Activated T-cell treated with anti-CD3 and anti-CD28 coated beads for 1 hour (primary cell): ENCODE measurements at places on chromosomes 7 and 10.

DNA sequence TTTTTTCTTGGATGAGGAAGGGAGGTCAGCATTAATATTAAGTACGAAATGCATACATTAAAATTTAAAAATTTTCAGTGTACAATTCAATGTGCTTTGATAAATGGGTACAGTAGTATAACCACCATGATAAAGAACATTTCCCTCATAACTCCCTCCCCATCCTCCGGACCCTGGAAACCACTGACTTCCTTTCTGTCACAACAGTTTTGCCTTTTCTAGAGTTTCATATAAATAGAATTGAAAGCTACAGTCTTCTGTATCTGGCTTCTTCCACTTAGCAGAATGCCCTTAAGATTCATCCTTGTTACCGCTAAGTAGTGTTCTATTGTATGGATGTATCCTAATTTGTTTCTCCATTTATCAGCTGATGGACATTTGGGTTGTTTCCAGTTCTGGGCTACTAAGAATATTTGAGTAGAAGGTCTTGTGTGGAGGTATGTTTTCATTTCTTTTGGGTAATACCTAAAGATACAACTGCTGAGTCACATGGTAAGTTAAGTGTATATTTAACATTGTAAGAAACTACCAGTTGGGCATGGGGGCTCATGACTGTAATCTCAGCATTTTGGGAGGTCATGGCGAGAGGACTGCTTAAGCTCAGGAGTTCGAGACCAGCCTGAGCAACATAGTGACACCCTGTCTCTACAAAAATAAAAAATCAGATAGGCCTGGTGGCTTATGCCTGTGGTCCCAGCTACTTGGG is 30.8 kb downstream of the ABI1 start:
- DNase-seq: no peak

GRCh38 chr7:26199301-26200037 is 1.1 kb downstream of the HNRNPA2B1 start:
- DNase-seq: peak; percentile 63

DNA sequence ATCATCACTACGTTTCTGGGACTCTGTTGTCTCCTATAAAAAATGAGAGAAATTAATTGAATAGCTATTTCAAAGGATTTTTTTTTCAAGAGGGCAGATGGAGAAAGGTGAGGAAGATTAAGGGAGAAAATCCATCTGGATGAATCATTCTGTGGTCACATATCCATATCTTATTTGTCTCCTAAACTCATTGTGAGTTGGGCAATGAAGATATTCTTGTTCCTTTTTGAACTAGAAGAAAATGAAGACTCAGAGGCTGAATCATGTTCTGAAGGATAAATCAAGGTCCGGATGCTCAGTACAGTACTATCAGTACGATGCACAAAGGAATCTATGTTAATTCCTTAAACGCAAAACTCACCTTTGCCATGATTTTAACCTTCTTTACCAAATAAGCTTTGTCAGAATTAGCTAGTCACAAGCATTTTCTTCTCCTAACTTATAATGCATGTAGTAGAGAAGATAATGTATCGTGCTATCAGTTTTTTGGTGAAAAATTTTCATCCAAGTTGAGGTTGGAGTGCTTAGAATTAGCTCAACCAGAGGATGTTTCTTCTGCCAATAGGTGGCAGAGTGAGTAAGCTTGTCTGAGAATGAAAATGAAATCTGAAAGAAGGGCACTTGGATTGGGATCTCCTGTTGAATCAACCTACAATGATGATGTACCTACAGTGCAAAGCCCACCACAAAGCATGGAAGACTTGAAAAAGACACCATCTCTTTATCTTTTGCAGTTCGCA is 446.9 kb downstream of the KIF20B start:
- no peak for DNase-seq

GRCh38 chr7:23287612-23288011 is 11.5 kb upstream of the MALSU1 start:
- no peak for DNase-seq

DNA sequence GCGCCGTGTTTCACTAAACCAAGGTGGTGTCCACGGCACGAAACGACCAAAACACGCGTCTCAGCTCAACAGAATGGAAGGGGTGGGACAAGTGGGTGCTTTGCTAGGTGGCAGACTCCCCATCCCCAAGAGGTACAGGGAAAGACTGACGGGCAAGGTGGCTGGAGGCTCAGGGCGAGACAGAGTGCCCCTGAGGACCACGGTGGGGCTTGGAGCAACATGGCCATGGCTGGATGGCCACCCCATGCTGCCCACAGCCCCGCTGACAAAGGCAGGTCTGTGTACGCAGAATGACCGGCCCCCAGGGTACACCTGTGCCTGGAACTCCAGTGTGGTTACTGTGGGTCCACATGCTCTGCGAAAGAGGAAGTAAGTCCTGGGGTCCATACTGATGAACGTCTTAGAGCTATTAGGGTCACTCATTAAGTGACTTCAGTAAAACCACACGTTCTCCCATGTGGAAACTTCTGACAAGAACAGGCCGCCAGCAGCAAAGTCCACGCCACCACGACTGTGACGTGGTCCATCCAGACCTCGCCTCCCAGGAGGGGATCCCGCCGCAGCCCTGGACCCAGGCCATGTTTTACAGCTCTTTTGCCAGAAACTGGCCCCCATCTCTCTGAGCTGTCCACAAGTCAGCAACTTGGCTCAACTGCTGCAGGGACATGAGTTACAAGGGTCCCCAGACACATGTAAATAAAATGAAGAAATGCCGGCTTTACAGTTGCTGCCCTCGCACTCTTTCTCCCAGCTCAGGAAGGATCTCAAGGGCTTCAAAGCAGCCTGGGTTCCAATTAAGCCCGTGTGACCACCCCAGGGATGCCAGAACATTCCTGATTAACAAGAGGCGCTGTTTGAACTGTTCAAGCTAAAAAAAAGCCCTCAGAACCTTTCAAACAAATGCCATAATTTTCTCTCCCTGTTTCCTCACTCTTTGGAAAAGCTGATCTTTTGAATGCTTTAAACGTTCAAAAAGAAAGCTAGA is 66.8 kb downstream of the MAD1L1 start:
- DNase-seq: no peak

GRCh38 chr10:49465736-49466135 is 69.8 kb upstream of the DRGX start:
- no peak for DNase-seq

DNA sequence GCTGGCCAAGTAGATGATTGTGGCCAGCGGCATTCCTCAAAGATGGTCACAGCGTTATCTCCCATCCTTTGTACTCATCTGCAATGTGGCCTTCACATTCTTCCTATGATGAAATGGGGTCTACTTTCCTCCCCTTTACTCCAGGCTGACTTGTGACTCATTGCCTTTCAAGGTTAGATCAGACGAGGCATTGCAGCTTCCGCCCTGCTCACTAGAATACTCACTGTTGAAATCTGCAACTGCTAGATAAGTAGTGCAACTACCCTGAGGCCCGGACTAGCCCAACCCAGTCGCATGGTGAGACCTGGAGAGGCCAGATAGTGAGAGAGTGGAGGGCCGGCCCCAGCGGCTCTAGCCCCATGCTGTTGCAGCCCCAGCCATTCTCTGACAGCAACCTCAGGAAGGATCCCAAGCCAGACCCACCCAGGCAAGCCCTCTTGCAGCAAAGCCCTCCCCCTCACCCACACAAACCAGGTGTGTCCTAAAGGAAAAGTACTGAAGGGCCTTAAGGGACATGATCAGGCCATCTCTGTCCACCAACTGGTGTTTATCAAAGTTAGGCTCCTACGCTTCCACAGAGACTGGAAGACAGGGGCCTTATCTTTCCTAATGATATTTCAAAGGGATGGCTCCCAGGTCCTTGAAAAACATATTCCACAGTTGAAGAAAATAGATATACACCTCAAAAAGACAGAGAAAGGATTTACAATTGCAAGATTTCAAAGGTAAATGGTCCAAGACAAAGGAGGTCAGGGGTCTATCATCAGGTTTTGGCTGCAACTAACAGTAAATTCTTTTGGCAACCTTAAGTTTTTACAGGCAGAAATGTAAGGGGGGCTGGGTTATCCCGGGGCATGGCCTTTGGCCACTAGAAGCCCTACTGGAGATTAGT is 107.2 kb upstream of the TRIM24 start:
- no peak for DNase-seq

DNA sequence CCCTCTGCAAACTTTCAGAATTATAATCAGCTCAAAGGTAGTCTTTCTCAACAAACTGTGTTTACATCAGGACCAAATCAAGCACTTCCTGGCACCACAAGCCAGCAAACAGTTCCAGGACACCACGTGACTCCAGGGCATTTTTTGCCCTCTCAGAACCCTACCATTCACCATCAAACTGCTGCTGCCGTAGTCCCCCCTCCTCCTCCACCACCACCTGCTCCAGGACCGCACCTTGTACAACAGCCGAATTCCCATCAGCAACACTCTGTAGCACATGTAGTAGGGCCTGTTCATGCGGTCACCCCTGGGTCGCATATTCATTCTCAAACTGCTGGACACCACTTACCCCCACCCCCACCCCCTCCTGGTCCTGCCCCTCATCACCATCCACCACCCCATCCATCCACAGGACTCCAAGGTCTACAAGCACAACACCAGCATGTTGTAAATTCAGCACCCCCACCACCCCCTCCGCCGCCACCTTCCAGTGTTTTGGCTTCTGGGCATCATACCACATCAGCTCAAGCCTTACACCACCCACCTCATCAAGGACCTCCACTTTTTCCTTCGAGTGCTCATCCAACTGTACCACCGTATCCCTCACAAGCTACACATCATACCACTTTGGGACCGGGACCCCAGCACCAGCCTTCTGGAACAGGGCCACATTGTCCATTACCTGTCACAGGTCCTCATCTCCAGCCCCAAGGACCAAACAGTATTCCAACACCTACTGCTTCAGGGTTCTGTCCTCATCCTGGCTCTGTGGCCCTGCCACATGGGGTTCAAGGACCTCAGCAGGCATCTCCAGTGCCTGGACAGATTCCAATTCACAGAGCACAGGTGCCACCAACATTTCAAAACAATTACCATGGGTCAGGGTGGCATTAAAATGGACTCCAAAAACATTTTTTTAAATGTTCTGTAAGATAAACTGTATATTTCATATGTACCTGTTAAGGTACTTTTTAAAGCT is 98.7 kb downstream of the KMT2E start:
- no peak for DNase-seq

DNA sequence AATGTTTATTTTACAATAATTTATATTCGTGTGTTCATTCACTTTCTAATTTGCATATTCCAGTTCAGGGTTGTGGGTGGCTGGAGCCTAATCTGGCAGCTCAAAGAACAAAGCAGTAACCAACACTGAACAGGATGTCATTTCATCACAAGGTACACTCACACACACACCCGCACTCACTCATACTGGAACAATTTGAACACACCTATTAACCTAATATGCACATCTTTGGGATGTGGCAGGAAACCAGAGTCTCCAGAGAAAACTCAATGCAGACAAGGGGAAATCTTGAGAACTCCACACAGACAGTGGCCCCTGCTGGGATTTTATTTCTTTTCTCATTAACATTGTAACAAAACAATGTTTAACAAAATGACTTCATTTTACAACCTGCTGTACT is 97.4 kb downstream of the TWIST1 start:
- no peak for DNase-seq

GRCh38 chr7:27062946-27063345 is 32.9 kb downstream of the HOXA1 start:
- DNase-seq: no peak

GRCh38 chr7:105853931-105854419 is 22.4 kb downstream of the ATXN7L1 start:
- DNase-seq: no peak

- no peak for DNase-seq
These were observed 702 bp downstream of the TMEM130 start for GRCh38 chr7:98869027-98869596.

GRCh38 chr10:7480742-7481367 is 70.0 kb upstream of the SFMBT2 start:
- DNase-seq: no peak

DNA sequence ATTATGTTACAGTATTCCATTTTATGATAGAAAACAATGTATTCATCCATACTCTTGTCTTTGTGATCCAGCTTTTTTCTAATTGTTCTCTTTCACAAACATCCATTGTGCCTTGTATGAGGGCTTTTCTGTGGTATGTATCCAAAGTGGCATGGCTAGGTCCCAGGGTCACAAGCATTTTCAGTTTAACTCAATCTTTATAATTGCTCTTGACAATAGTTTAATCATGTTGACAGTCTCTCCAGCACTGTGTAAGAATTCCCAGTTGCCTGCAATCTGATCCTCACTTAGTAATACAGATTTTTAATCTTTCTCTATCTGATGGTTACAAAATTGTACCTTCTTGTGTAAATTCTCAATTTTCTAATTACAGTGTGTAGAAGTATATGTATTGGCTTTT is 533.4 kb downstream of the NEBL start:
- DNase-seq: no peak

DNA sequence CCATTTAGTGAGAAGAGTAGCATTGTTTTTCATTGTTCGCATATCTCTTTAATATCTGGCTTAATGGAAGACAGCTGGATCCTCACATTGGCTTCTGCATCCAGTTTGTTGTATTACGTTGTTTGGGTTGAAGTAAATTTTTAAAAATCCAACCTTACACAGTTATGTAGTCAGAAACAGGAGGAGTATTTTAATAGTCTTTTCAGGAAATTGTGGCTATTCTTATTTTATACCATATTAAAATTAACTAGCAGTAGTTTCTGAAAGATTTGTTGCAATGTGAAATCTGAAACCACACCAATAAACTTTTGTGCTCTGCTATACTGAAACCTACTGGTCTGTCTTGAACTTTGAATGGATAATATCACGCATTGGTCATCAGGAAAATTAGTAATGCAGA is 27.9 kb downstream of the MYPN start:
- no peak for DNase-seq

DNA sequence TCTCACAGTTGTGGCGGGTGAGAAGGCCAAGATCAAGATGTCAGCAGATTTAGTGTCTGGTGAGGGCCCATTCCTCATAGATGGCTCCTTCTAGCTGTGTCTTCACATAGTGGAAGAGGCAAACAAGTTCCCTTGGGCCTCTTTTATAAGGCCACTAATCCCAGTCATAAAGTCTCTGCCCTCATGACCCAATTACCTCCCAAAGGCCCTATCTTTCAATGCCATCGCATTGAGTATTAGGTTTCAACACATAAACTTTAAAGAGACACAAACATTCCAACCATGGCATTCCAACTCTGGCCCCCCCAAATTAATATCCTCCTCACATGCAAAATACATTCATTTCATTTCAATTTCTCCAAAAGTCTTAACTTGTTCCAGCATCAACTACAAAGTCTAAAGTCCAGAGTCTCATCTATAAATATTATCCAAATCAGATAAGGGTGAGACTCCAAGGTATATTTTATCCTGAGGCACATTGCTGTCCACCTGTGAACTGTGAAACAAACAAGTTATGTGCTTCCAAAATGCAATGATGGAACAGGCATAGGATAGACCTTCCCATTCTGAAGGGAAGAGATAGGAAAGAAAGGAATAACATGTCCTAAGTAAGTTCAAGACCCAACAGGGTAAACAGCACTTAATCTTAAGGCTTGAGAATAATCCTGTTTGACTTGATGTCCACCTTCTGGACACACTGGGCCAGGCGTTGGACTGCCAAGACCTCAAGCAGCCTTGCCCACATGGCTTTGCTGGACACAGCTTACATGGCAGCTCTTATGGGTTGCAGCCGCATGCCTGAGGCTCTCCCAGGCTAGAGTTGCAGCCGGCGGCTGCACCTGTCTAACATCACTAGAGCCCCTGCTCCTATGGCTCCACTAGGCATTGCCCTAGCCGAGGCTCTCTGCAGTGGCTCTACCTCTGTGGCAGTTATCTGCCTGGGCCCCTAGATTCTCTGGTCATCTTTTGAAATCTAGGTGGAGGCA is 312.8 kb downstream of the TNS3 start:
- no peak for DNase-seq
